ENCODE measurements at places on chromosomes 7 and 10. TPM values are rescaled to one million over a fixed set of nuclear protein-coding genes. Genes with fewer than 3 reads are reported as not detected.

The SLC29A4 gene
- total RNA-seq, result 1.6 TPM

The PRKAR2B gene
- 11.1 TPM for total RNA-seq

The TRIM73 gene
- total RNA-seq, result 0.59 TPM

The PPRC1 gene
- total RNA-seq, result 11.9 TPM

The TUBB8 gene
- not detected for total RNA-seq

The VSTM4 gene
- total RNA-seq, result 5.3 TPM
